ENCODE measurements at places on chromosomes 5 and 9.

GRCh38 chr9:131609099-131609830, 63.9 kb downstream of the PRRT1B start:
- no peak for DNase-seq

DNA sequence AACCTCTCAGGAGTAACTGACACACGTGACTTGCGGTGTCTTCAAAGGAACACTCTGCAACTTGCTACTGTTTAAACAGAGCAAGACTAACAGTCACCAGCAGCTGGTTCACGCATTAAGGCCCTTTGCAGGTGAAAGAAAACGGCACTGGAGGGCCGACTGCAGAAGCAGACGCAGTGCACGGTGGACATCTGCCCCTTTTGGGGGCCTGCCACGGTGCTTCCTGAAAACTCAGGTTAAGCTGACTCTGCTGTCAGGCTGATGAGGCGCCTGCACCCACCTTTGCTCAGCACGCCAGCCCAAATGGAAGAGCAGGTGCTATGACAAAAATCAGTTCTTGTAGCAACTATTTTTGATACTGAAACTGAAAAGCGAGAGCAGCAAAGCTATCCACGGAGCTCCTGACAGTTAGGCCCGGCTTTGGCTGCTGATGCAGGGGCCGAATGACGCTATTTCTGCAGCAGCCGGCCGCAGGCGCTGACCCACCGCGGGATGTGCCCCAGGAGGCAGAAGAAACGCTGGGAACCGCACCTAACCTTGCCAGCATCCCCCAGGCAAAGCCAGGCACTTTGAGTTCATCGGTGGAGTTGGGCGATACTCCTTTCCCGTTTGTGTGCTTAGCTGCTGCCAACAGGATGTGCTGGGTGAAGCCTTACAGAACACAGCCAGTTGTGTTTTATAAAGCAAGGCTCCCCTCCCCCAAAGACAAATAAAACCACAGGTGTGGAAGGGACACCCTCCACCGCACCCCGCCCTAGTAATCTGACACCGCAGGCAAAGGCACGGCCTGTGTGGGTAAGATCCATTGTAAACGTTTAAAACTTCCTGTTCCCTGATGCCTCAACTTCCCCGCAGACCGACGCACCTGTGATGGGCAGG, 21.1 kb upstream of the TERT start:
- DNase-seq = no peak

DNA sequence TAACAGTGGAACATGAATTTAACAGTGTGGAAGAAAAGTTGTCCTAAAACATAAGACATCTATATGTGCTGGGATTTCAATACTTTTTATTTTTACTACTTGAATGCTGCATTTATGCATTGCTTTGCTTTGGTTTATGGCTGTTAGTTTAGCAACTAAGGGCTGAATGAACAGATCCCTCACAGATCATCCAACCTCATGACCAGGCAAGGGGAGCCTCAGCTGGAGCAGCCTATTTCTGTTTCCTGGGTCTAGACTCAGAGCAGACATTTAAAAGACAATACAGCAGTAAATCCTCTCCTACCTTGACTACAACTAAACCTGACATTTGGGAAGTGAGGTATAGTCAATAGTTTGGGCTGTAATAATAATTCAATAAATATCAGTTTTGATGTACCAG, 163.3 kb downstream of the AUH start:
- no peak for DNase-seq

GRCh38 chr9:112396416-112396815, 16.5 kb downstream of the HSDL2 start:
- DNase-seq = no peak

DNA sequence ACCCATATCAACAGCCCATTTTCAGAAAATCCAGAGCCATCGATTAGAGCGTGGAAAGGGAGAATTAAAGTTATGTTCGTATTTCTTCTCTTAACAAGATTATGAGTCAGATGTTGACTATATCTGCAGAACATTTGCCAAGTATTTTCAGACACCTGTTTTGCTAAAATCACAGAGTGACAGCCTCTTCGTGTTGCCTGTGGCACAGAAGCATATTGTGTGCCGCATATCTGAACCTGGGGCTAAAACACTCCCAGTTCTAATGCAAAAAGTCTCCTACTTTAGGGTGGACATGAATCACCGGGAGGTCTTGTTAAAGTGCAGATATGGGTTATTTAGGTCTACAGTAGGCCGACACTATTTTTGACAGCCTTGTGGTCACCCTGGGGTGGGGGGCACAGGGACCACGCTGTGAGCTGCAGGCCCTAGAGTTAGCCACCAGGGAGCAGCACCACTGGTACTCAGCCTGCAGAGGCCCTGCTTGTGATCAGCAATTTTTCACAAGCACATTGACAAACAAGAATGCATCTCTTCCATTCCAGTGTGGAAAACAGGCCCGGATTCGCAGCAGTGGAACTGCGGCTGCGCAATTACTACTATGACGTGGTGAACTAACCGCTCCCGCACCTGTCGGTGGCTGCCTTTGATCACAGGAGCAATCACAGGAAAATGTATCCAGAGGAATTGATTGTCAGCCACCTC, 93.5 kb downstream of the SYK start:
- no peak for DNase-seq

Measured in HS-5 (cell line).